ENCODE measurements at places on chromosomes 4 and X. TPM values are rescaled to one million over a fixed set of nuclear protein-coding genes. Genes with fewer than 3 reads are reported as not detected.

PDE5A gene
- 7.9 TPM for polyA plus RNA-seq

GLRA3 gene
- 0.13 TPM for polyA plus RNA-seq

IRF2 gene
- polyA plus RNA-seq = 20.0 TPM

DNA sequence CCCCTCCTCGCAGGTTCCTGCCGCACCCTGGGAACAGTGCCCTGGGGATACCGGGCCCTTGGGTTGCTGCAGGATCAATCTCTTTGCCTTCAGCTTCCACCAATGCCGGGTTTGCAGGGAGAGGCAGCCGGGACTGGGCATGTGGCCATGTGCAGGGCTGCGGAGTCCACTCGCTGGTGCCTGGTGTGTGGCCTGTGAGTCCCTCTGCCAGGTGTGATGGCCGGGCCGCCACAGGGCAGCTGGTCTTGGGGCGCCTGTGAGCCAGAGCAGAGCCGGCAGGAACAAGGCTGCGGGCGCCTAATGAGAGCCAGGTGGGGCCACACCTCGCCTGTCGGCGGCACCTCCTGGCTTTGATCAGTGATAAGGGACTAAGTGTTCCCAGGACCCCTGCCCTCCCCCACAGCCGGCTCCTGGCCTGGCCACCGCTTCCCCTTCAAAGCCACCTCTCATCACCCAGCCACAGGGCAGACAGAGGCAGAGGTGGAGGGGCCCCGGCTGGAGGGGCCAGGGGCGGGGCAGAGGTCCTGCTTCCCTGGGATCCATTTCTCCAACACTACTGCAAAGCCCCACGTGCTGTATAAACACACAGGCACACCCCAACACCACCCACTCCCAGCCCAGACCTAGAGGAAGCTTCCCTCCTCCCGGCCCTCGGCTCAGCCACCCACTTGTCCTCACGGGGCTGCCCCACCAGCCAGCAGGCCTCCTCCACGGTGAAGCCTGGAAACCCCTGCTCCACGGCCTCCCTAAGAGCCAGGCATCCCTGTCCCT, 132.7 kb downstream of the CPZ start:
- DNase-seq = peak; percentile 3
- H3K4me1 ChIP-seq = no peaks in the 10 kb centered on the region
- H3K27me3 ChIP-seq = no peaks in the 10 kb centered on the region
- H3K27ac ChIP-seq = no peak overlapping the region
- no peak overlapping the region for H3K4me3 ChIP-seq

DNA sequence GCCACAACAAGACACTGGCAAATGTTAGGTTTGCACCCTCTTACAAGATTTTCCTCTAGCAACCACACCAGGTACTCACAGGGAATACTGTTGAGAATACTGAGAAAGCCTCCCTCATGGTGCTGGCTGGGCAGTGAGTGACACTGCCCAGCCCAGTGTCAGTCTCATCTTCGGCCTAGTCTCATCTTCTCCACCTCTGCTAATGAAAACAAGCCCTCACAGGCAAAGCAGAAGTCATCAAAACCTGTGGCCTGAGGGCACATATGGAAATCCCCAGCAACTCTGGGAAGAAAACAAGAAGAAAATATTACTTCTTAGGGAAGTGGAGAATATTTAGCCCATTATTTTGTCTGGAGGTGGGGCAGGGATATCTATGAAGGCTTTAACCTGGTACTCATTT, 7.9 kb upstream of the ADAM29 start:
- H3K27ac ChIP-seq = no peak overlapping the region
- no peak overlapping the region for H3K4me3 ChIP-seq
- no peak for DNase-seq
